ENCODE measurements at places on chromosomes 11 and 22.

DNA sequence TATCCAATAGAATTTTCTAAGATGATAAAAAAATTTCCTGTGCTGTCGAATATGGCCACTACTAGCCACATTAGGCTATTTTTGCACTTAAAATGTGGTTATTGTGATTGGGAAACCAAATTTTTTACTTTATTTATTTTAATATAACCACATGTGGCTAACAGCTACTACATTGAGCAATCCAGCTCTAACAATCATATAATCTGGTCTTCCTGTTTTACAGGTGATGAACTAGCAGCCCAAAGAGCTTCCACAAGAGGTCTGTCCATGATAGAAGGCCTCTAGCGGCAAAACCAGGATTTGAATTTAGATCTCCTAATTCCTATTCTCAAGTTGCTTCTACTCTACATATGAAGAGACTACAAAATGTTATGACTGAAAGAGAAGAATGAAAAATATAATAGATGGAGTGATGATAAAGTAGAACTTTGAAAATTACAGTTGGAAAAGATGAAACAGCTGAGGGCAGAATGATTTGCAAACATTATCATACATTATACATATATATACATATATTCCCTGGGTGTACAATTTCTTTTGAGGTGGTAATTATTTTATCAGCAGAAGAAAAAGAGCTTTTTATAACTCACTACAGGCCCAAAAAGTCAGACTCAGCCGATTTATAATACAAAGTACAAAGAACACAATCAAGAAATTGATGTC lies 363.5 kb upstream of the PITPNB start:
- no peak for DNase-seq

DNA sequence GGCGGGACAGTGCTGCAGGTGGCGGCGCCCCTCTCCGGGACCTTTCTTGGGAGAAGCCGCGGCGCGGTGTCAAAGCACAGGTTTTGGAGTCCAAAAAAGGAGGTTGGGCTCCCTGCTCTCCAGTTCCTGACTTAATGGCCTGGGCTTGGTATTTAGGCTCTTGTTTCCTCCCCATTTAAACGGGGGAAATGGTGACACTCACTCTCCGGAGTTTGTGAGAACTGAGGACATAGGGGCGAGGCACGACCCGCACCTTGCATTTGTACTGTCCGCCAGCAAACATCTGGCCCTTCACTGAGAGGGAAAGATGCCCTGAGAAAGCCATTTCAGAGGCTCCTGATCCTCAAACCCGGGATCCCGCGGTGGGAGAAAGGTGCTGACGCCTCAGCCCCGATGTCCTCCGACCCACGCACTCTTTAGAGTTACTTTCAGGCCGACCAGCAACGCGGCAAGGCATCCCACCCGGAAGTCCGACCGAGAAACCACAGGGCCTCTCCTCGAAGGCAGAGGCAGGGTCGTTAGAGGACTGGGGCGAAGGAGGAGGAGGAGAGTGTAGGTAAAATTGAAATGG lies 2.9 kb upstream of the WDR74 start:
- DNase-seq: peak; percentile 56

- DNase-seq: no peak
Measured at GRCh38 chr11:79028225-79028624, 412.6 kb downstream of the TENM4 start.

DNA sequence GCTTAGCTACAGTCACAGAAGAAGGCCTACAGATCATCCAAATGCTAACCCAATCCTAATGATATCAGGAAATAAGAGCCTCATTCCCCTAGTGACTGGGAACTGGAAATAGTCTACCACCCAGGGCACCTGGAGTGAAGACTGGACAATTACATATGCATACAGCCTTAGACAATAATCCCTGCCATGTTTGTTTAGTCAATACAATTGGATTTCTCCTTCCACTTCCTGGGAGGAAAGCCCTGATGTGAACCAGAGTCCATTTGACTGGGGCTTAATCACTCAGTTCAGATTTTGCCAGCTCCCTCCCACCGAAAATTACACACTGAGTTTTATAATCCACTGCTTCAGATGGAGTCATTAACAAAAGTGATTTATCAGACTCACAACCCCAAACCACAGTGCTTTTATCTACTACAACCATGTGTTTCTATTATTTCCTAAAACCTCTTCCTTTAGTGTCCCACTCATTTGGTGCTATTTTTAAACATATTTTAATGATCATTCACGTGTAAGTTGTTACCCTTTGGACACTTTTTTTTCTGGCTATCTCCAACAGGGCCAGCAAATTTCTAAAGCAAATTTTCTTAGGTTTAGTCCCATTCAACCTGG lies 29.9 kb downstream of the CWF19L2 start:
- DNase-seq: no peak

DNA sequence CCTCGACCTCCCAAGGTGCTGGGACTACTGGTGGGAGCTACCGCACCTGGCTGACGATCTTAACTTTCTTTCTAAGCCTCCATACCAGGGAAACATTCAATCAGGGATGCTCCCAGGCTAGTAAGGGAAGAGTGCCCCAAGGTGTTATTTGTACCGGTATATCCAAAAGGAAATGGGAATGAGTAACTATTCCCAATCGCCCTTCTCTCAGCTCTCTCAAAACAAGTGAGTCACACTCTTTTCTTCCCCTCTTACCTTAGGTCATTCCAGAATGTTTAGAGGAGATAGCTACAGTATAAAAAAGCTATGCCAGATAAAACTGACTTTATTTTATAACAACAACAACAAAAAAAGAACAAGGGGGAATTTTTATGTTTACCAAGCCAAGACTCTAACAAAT lies 13.7 kb downstream of the DCDC1 start:
- no peak for DNase-seq

DNA sequence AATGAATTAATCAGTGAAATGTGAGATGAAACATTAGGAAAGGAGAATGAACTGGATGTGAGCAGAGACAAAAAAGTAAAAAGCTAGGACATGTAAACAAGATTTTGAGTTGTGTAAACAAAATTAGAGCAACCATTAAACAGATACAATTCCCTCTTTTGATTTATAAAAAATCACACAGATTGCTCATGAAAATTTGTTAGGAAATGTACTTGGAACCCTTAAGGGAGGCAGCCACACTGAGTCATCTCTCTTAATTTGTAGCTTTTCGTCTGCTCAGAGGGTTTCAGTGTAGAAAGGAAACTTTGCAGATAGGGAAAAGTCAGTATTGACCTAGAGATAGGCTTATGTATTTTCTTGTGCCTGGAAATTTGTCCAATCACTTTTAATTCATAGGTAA lies 49.6 kb upstream of the ME3 start:
- DNase-seq: no peak

GRCh38 chr11:9057888-9058287 lies 33.5 kb downstream of the SCUBE2 start:
- no peak for DNase-seq

Measured in activated CD8-positive, alpha-beta T cell treated with anti-CD3 and anti-CD28 coated beads, Interleukin-2, amount 10 ng/mL, durations not matched to agents 7 days and 5 days (primary cell).